NCI-H2081 treated with DMSO at 0.1 percent for 48 hours (cell line): ENCODE measurements at places on chromosomes 2 and 18.

GRCh38 chr2:8432706-8433336 lies 249.0 kb upstream of the ID2 start:
- no peak for DNase-seq

DNA sequence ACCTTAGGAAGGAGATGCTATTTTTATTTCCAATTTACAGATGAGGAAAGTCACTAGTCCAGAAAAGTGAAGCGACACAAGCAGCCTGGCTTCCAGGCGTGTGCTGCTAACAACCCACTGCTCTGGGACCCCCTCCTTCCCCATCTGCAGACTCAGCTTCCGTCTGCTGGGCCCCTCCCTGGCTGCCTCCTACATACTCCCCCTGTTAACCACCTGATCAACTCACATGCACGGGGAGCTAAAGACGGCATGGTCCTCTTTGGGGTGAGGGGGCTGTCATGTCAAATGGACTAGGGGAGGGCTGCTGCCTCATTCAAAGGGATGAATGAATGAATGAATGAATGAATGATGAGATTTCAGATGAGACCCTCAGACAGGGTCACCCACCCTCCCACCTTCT lies 184.2 kb downstream of the CTIF start:
- DNase-seq, result no peak

DNA sequence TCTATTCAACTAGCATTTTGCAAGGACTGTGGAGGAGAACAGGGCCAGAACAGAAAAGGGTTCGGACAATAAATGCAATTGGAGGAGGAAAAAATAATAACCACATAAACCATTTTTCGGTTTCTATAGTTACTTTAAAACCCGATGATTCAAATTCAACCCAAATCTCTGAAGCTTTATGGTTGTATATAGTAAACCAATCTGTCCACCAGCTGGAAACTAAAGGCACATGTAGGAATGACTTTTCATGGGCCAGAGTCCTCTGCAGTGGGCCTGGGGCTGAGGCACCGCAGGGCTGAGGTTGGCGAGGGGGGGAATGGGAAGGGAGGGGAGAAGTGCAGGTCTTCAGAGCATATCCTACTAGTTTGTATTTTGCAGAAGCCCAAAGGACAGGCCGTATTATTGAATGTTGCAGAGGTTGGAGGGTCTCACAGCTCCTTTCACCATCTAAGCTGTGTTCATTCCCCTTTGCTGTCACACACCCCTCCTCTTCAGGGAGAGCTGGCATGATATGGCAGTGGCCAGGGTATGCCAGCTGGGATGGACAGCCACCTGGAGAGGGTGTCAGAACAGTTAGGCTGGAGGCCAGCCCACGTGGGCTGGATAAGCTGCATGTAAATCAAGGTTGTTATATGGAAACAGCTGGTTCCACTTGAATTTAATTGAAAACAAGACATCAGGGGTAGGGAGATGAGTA lies 267.1 kb downstream of the PRKCE start:
- no peak for DNase-seq

DNA sequence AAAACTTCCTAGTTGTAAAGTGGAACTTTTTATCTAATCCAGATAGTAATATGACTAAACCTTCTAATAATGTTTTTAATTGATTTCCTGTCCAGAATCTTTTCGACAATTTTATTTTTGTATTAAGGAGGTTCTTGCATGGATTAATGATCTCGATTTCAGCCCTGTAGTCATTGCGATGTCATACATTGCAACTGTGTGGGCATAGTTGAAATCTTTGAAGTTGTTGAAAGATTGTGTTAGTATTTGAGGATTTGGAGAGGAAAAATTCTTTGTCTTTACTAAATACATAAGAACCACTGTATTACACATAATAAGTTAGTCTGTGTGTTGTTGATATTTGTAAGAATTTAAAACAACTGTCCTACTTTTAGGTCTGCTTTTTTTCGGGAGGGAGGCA lies 31.1 kb downstream of the ACSL3 start:
- no peak for DNase-seq

DNA sequence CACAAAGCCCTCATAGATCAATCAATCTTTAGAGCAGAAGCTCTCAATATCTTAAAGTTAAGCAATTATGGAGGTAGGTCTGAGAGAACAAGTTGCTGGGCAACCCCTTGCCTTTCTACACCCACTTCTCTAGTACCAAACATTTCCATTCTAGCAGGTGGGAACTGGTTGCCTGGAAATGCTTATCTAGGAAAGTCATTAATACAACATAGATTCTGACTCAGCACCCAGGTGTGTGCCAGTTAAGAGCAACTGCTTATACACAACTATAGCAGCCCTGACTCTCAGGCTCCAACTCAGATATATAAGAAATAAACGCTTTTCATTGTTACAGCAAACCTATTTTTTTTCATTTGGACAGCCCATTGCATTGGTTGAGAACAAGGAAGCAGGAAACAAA lies 237.7 kb downstream of the IRS1 start:
- no peak for DNase-seq

GRCh38 chr2:44715671-44716081 lies 225.8 kb upstream of the SIX3 start:
- peak; percentile 62 for DNase-seq

- no peak for DNase-seq
Observed at GRCh38 chr2:167264380-167264779, 376.1 kb downstream of the XIRP2 start.

DNA sequence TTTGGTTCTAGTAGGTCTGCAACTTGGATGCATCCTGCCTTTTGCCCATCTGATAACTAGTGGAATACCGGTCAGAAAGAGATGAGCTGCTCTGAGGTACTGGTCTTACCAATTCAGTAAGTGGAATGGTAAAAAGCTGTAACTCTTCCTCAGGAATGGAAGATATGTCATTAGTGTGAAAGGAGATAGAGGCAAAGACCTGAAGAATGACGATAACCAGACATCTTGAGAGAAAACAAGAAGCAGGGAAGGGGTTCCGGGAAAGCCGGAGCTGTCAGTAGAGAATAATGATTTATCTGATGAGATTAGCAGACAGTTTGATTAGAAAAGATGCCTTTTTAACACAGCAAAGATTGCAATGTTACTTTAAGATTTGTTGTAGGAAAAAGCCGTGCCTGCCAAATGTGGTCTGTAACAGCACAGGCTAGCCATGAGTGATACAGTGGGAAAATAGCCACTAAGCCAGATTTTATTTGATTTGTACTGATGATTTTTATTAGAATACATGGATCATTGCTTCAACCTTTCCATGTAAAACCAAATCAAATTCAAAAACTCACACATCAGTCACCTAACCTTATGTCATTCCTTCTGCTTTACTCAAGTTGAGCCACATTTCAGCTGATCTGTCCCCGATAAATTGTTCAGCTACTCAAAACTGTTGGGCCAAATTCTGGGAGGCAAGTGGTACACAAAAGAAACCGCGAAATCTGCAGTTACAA lies 110.0 kb downstream of the TCF4 start:
- DNase-seq, result no peak

- DNase-seq, result no peak
Observed at GRCh38 chr2:128686497-128686859, 367.8 kb upstream of the HS6ST1 start.

DNA sequence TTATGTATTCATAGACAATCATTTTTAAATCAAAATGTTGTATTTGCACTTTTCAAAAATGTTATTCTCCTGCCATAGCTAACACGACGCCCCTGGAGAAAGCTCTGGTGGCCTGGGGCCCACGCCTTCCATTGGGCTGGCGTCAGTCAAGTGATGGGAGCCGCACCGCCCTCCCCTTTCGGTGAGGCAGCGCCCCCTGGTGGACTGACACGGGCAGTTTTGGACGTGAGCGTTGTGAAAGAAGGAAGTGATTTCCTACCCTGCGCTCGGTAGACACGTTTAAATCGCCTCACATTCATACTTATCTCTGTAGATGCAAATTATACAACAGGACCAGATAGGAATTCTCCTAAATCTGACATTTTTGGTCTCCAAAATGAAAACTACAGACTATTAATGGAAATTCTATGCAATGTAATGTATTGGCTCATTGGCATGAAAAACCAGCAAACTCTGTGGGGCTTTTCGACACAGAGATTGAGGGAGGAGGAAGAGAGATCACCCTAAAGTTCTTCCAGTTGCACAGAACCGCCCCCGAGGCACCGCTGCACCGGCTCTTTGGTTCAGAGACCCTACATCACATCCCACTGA lies 326.2 kb upstream of the SOX11 start:
- DNase-seq, result peak; percentile 43

DNA sequence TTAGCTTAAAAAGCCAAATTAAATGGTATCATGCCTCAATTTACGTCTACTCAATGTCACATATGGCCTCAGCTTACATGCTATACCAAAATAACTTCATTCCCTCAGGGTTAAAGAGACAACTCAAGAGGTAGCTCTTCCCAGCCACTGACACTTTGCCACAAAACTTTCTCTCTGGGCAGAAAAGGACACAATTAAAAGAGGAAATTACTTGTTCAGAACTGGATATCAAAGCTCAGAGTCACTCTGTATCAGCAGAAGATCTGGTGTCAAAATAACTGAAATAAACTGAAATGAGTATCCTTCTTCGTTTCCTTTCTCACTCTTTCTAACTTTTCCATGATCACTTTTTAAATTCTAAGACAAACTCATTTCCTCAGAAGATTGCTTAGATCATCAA lies 108.7 kb downstream of the ZNF521 start:
- DNase-seq, result no peak

GRCh38 chr2:206353685-206354084 lies 79.2 kb downstream of the ZDBF2 start:
- no peak for DNase-seq

- DNase-seq, result no peak
Observed at GRCh38 chr18:63073481-63073880, 246.1 kb downstream of the BCL2 start.

DNA sequence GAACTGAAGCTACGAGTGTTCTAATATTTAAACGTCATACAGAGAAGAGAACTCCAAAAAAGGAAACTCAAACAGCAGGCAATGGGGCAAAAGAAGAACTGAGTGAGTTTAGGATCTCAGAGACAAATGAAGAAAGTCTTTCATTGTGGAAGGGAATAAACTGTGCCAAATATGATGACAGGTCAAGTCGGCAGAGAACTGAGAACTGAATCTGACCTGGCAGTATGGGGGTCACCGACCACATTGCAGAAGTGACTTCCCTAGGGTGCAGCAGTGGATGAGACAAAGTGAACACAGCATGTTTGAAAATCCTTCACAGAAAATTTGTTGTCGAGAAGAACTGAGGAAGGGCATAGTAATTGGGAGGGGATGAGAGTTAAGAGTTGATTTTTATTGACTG lies 55.9 kb downstream of the TTC21B start:
- no peak for DNase-seq

DNA sequence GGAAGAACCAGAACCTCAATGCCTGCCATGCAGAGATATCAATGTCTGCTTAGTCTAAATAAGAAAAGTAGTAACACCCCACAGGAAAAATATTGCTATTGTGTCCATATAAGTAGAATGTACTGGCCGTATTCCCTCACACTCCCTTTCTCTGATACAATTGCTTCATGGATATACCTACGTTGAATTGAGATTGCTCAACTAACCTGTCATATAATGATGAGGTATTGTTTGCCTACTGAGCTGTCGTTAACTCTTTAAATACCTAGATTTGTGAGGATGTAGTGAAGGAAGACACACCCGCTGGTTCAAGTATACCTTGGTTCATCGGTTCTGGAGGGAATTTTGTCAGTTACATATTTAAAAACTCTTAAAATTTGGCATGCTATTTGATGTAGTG lies 480.7 kb upstream of the TCF4 start:
- no peak for DNase-seq

GRCh38 chr18:45551142-45551815 lies 64.0 kb upstream of the SLC14A2 start:
- DNase-seq, result no peak

DNA sequence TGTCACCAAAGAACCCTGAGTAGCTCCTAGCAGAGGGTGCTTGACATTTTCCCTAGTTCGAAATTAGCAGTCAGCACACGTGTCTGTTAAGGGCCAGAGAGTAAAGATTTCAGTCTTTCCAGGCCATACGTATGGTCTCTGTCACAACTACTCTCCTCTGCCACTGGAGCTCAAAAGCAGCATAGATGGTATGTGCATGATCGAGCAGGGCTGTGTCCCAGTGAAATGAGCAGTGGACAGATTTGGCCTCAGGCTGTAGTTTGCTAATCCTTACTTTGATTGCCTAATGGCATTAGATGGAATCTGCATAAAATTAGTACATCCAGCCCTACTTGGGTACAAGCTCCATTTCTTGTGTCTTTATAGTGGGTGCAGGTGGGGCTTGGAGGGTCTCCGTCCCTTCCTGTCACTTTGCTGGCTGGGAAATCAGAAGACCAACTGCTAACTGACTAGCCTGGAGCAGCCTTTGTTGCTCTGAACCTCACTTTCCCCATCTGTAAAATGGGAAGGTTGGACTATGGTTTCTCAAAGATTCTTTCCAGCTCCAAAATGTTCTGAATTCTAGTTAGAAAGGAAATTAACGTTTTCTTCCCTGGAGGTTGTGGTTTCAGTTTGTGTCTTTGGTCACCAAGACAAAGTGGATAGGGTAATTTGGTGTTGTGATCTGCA lies 108.5 kb downstream of the GLI2 start:
- no peak for DNase-seq

- DNase-seq, result peak; percentile 75
Observed at GRCh38 chr2:240819858-240820606, at the start of gene KIF1A. Gene KIF1A, minus strand, starts transcription at chr2:240820219. Its CDS starts 22,467 bp downstream, at chr2:240797752.

DNA sequence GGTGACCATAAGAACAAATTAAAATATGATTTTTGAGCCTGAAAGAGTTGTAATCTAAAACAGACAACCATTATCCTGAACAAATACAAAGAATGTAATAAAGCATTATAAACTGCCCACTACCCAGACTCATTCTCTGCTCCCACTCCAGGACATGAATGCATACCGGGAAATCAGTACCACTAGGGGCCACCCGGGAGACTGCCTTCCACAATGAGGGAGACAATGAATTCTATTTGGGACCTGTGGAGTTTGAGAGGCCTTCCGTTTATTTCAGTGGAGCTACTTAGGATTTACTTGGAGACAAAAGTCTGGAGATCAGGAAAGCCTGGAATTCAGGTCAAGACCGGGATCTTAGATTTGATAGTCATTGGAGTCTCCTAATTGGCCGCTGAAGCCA lies 50.0 kb downstream of the NAB1 start:
- no peak for DNase-seq

DNA sequence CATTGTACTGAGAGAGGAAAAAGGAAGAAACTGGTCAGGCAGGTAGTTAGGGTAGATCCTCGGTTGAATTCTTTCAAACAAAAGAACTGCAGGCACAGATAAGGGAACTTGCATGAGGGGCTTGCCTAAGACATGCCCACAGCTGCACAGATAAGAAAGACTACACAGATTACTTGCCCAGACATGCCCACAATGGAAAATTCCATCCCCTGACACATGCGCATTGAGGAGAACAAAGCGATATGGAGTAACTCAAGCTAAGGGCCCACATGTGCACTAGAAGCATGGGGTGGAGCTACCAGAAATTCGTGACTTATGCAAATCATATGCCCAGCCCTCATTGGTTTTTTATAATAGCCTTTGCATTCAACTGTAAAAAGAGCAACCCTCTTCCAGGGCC lies 181.3 kb upstream of the ZNF521 start:
- DNase-seq, result no peak

- DNase-seq, result no peak
Observed at GRCh38 chr2:232999354-232999753, 13.7 kb downstream of the NGEF start.
